ENCODE measurements at places on chromosomes 4 and X.

DNA sequence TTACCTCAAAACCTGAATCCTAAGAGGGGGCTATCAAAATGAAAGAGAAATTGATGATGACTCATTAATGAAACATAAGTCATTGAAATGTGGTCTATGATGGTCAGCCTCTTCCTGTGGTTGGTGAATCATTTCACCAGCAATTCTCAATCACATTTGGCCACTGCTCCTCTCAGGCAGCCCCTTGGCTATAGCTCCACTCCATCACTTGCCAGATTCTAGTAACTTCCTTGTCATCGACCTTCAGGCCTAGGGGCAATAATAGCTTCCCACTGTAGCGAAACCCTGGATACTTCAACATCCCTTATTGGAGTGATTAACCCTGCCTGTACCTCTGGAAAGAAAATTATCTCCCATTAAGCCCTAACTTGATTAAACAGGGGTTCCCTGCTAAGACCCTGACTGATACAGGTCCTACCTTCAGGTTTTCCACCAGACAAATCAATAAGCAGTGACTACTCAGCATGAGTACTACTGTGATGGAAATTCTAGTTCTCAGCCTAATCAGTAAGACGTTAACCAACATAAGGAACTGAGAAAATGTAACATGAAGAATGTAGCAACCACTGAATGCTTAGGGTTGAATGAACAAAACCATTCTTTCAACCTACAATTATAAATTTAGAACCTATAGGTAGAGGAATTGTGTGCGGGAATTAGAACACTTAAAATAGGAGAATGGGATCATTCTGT is 30.4 kb downstream of the ADH7 start:
- H3K27ac ChIP-seq, result peak overlapping the region; percentile 42
- H3K27me3 ChIP-seq, result no peaks in the 10 kb centered on the region
- peak overlapping the region; percentile 28 for H3K4me3 ChIP-seq
- H3K36me3 ChIP-seq, result no peaks in the 10 kb centered on the region
- peaks cover 16% of the 10 kb centered on the region for H3K4me1 ChIP-seq
- peak; percentile 87 for DNase-seq

GRCh38 chrX:119762718-119763117 is 4.3 kb downstream of the SOWAHD start:
- no peaks in the 10 kb centered on the region for H3K36me3 ChIP-seq
- no peaks in the 10 kb centered on the region for H3K27me3 ChIP-seq
- no peak overlapping the region for H3K27ac ChIP-seq
- DNase-seq, result no peak
- H3K4me3 ChIP-seq, result no peak overlapping the region

DNA sequence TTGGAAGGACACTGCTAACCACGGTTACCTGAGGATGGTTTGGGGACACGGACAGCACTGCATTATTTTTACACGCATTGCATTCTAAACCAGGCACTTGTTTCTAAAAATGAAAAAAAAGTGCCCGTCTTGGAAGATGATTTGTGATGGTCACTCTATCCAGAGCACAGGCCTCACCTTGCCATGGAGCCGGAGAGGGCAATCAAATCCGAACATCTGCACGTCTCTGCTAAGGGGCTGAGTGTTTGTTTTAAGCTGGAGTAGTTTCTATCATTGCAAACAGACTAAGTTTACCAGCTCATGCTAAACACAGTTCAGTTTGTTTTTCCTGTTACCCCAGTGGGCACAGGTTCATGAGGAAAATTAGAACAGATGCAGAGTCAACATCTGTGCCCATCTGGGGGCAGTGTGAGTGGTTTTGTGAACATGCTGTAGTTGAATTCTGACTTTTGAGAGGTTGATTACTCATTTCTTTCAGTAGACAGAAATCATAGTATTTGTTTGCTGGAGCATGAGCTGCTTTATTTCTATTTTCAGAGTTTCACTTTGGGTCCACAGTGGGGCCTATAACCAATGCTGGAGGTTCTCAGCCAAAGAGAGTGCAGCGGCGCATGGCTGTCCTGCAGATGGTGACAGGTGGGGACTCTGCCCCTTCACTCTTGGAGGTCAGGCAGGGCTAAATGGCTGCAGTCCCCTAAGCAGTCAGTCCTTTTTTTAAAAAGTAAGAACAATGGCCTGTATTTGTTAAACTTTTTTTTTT is 65.4 kb upstream of the ENPP6 start:
- H3K27ac ChIP-seq, result peak overlapping the region; percentile 99
- H3K27me3 ChIP-seq, result no peaks in the 10 kb centered on the region
- H3K36me3 ChIP-seq, result no peaks in the 10 kb centered on the region
- peaks cover 74% of the 10 kb centered on the region for H3K4me1 ChIP-seq

GRCh38 chrX:149145845-149146285 is 359.2 kb downstream of the IDS start:
- no peak for DNase-seq
- H3K4me3 ChIP-seq, result no peak overlapping the region
- H3K4me1 ChIP-seq, result no peaks in the 10 kb centered on the region
- no peak overlapping the region for H3K27ac ChIP-seq
- no peaks in the 10 kb centered on the region for H3K27me3 ChIP-seq

GRCh38 chr4:69760455-69760854 is at the start of gene SULT1B1:
TSS of gene SULT1B1 (minus strand) at chr4:69760620. CDS start at chr4:69755217, 5,403 bp downstream.
- no peaks in the 10 kb centered on the region for H3K27me3 ChIP-seq
- H3K4me1 ChIP-seq, result no peaks in the 10 kb centered on the region

- no peaks in the 10 kb centered on the region for H3K36me3 ChIP-seq
- no peak for DNase-seq
- H3K4me1 ChIP-seq, result no peaks in the 10 kb centered on the region
Measured at GRCh38 chrX:132467989-132468388, 20.8 kb downstream of the MBNL3 start.

GRCh38 chr4:16377887-16378286 is 151.6 kb upstream of the TAPT1 start:
- H3K27me3 ChIP-seq, result no peaks in the 10 kb centered on the region
- DNase-seq, result no peak
- H3K36me3 ChIP-seq, result no peaks in the 10 kb centered on the region
- H3K27ac ChIP-seq, result no peak overlapping the region
- no peak overlapping the region for H3K4me3 ChIP-seq
- no peaks in the 10 kb centered on the region for H3K4me1 ChIP-seq

- H3K4me3 ChIP-seq, result no peak overlapping the region
- no peaks in the 10 kb centered on the region for H3K27me3 ChIP-seq
- no peaks in the 10 kb centered on the region for H3K4me1 ChIP-seq
- H3K27ac ChIP-seq, result no peak overlapping the region
- H3K36me3 ChIP-seq, result no peaks in the 10 kb centered on the region
Measured at GRCh38 chrX:65644621-65645289, 22.7 kb upstream of the MSN start.

DNA sequence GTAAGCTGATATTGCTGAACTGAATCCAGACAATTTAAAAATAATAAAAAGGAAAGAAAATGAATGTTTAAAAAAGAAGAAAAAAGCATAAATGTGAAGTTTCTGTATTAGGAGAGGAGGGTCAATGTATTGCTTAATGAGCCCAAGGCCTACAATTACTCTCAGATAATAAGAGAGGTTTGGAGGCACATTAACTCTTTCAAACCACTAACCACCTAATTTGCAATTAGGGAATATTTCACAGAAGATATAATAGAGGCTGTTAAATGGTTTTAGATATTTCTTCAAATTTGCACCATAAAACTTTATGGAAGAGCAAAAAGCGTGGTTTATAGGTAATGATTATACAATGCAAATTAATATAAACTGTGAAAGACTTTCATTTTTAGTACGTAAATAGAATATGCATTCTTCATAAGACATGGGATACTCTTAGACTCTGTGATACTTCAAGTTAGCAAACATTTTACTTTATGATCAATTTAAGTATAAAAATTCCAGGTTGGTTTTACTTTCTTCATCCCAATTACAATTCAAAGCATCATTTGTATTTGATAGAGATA is 364.2 kb upstream of the GALNTL6 start:
- DNase-seq, result no peak
- H3K27me3 ChIP-seq, result no peaks in the 10 kb centered on the region
- no peak overlapping the region for H3K27ac ChIP-seq
- no peaks in the 10 kb centered on the region for H3K4me1 ChIP-seq

GRCh38 chr4:38752372-38752940 is 30.3 kb downstream of the TLR10 start:
- H3K4me1 ChIP-seq, result peaks cover 21% of the 10 kb centered on the region
- peak overlapping the region; percentile 33 for H3K27ac ChIP-seq
- H3K27me3 ChIP-seq, result no peaks in the 10 kb centered on the region

DNA sequence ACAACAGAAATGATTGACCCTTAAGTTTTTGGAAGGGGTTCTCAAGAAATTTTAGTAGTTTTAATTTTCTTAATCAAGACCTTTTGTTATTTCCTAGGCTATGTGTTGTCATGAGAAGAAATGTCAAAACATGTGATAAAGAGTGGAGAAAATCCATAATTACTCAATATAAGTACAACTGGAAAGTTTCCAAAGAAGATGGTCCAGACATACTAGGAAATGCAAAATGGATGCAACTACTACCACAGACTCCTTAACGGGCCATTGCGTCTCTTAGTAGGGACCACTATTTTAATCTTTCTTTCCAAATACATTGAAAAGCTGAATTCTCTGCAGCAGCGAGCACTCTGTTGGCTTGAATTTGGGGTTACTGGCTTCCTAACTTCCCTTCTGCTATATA is 148.8 kb downstream of the NWD2 start:
- H3K27me3 ChIP-seq, result no peaks in the 10 kb centered on the region
- no peak overlapping the region for H3K4me3 ChIP-seq
- H3K36me3 ChIP-seq, result no peaks in the 10 kb centered on the region
- no peak overlapping the region for H3K27ac ChIP-seq
- DNase-seq, result no peak

- H3K27me3 ChIP-seq, result no peaks in the 10 kb centered on the region
- H3K4me1 ChIP-seq, result no peaks in the 10 kb centered on the region
- H3K4me3 ChIP-seq, result no peak overlapping the region
Measured at GRCh38 chrX:100194082-100194775, 215.8 kb downstream of the PCDH19 start.

DNA sequence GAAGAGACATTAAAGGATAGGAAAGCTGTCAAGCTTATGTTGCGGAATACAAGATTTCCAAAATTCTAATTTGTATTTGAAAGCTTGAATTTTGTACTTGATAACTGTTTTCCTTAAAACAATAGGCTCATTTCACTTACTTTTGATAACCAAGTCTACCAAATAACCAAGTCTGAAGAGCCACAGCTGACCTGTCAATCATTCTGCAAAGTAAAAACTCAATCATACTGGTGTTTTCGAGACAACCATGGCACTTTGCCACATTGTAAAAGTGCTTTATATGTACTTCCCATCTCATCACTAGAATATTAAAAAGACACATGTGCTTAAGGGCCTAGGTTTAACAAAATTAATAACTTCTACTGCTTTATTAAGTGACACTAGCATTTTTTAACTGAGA is 47.9 kb downstream of the LEF1 start:
- H3K27me3 ChIP-seq, result no peaks in the 10 kb centered on the region
- H3K36me3 ChIP-seq, result no peaks in the 10 kb centered on the region
- no peak overlapping the region for H3K27ac ChIP-seq

DNA sequence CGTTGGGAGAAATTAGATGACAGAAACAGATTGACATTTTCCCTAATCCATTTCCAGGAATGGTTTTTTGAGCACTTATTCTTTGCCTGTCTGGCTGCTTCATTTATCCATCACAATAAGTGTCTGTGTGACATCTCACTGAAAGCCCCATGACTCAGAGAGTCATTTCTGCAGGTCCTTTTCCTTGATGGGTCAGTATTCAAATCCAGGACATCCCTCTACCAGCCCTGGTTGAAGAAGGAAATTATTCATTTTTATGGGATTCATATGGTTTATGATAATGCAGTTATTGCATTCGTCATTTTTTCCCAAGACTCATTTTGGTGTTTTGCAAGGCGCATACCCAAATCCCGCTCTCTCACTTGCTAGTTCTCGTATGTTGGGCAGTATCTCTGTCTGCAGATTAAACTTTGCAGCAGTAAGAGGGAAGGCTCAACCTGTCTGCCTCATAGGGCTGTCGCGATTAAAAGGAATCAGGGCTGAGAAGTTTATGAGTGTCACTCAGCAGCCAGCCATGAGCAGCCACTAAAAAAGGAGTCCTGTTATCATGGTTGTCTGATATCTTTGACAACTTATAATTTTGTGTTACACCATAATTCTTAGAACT is 44.0 kb downstream of the GYG2 start:
- H3K4me1 ChIP-seq, result no peaks in the 10 kb centered on the region
- H3K27ac ChIP-seq, result no peak overlapping the region
- no peak overlapping the region for H3K4me3 ChIP-seq
- DNase-seq, result no peak
- H3K27me3 ChIP-seq, result no peaks in the 10 kb centered on the region
- no peaks in the 10 kb centered on the region for H3K36me3 ChIP-seq

DNA sequence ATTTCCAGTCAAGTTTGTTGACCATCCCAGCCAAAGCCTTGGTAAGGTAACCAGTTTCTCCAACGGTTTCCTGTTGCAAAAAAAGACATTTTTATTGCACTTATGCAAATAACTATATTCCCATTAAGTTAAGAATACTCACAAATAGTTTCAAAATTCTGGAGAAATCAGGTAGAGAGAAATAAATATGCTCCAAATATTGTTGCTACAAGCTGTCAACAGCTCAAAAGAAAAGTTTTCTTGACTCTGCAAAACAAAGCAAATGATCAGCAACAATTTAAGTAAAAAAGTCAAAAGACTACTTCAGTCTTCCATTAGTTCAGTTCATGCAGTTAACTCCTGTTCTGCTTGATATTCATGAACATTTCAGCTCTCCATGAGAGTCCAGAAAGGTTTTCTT is 49.0 kb upstream of the UGT8 start:
- no peaks in the 10 kb centered on the region for H3K36me3 ChIP-seq
- no peak overlapping the region for H3K4me3 ChIP-seq
- H3K27ac ChIP-seq, result no peak overlapping the region

DNA sequence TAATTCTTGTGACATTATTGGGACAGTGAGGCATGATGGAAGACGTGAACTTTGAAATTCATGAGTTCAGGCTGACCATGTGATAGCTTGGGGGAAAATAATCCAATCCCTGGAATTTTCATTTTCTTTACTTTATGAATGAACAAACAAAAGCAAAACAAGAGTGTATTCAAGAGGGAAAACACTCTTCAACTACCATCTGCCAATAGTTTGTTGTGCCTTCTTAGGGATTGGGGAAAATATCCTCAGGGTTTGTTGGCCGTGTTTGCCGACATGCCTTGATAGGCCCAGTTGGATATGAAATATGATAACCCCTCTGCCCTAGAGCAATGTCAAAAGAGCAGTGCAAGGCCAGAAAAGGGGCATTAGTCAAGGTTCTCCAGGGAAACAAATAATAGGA is 80.8 kb upstream of the CLNK start:
- H3K4me1 ChIP-seq, result no peaks in the 10 kb centered on the region
- no peaks in the 10 kb centered on the region for H3K27me3 ChIP-seq
- H3K4me3 ChIP-seq, result no peak overlapping the region
- H3K36me3 ChIP-seq, result no peaks in the 10 kb centered on the region

- DNase-seq, result no peak
- H3K27ac ChIP-seq, result no peak overlapping the region
- no peaks in the 10 kb centered on the region for H3K4me1 ChIP-seq
- H3K4me3 ChIP-seq, result no peak overlapping the region
- H3K36me3 ChIP-seq, result no peaks in the 10 kb centered on the region
Measured at GRCh38 chr4:139537292-139537691, 18.7 kb downstream of the SETD7 start.

- no peaks in the 10 kb centered on the region for H3K27me3 ChIP-seq
- peak overlapping the region; percentile 13 for H3K4me3 ChIP-seq
- DNase-seq, result peak; percentile 77
- H3K27ac ChIP-seq, result peak overlapping the region; percentile 84
- H3K4me1 ChIP-seq, result peaks cover 59% of the 10 kb centered on the region
Measured at GRCh38 chr4:40228497-40229365, 31.9 kb downstream of the RHOH start.
